Urinary bladder (tissue), 4 donors: ENCODE measurements at places on chromosomes 5 and 9.

DNA sequence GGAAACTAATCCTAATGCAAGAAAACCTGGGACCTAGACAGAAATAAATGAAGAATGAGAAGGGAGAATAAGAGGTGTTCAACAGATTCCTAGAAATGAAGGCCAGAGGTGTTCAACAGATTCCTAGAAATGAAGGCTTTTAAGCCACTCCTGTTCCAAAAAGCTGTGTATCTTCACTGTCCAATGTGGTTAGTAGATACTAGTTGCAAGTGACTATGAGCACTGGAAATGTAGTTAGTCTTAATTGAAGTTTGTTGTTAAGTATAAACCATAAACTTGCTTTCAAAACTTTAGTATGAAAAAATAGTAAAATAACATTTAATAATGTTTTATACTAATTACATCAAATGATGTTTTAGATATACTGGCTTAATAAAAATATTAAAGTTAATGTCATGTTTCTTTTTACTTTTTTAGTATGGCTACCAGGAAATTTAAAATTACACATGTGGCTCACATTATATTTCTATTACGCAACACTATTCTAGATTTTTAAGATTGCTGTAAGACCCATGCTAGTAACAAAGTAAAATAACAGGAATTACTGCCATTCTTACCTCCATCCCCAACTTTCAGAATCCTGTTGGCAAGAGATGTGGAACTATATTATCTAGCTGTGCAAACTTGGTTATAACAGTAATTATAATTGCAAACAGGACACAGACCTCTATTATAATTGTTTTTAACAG lies 57.5 kb downstream of the RICTOR start:
- DNase-seq = no peak

- no peak for DNase-seq
Measured at GRCh38 chr5:136506131-136506530, 140.8 kb upstream of the TRPC7 start.

DNA sequence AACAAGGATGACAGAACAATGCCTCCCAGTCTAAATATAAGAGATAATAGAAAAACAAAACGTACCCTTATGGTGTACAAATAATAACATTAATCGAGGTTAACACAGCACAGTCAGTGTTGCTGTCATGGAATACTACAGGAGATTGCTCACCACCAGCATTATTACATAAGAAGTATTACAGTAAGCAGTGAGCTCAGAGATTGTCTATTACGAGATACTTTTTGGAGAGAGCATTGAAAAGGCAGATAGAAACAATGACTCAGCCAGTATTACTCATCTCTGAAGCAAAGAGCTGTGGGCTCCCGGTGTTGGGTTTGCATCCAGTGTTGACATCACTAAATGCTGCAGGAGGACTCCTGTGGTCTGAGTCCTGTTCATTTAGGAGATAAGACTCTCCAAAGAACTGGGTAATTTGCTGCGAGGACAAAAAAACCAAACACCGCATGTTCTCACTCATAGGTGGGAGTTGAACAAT lies 191.9 kb upstream of the SEMA6A start:
- DNase-seq = no peak

GRCh38 chr5:35162848-35163709 lies 67.2 kb downstream of the PRLR start:
- no peak for DNase-seq

DNA sequence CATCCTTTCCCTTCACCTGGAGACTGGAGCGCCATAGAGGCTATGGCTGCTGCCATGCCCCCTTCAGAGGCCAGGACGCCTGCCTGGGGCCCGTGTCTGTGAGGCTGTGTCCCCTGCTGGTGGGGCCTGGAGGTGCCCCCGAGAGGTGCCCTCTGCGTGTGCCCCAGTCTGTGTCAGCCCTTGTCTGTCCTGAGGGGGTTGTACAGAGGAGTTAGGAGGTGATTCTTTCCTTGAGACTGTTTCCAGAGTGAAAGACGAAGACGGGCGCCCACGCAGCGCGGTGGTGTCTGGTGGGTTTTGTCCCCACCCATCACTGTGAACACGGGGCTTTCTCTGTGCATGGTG lies 24.6 kb downstream of the TRAF2 start:
- no peak for DNase-seq

DNA sequence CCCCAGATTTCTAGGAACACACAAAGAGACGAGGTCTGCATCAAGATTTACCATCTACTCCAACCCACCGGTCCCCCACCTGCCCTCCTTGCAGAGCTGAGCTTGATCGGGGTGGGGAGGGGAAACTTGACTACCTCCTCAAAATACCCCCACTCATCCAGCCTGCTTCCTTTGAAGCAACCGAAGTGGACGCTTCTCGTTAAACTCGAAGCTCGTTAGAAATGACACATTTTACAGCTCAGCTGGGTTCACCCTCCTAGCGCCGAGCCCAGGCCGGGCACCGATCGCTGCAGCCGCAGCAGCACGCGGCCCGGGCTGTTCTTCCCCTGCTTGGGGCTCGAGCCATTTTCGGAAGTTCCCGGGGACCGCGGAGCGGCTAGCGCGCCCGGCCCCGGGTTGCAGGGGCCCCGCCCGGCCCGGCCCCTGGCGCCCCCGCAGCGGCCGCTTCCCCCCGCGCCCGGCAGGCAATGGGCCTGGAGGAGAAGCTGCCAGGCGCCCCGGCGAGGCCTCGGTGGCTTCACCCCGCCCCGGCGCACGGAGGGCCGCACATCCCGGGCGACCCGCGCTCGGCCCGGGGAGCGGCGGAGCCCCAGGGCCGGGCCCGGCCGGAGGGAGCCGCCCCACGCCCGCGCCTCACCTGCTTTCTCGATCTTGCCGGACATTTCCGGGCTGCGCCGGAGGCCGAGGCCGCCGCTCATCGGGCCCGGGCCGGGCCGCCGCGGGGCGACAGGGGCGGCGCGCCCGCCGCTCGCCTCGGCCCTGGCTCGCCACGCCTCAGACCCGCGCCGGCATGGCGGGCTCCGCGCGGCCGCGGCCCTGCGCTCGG lies 530 bp downstream of the RAPGEF1 start:
- DNase-seq = no peak

GRCh38 chr5:107696080-107696479 lies 25.3 kb upstream of the EFNA5 start:
- DNase-seq = no peak

DNA sequence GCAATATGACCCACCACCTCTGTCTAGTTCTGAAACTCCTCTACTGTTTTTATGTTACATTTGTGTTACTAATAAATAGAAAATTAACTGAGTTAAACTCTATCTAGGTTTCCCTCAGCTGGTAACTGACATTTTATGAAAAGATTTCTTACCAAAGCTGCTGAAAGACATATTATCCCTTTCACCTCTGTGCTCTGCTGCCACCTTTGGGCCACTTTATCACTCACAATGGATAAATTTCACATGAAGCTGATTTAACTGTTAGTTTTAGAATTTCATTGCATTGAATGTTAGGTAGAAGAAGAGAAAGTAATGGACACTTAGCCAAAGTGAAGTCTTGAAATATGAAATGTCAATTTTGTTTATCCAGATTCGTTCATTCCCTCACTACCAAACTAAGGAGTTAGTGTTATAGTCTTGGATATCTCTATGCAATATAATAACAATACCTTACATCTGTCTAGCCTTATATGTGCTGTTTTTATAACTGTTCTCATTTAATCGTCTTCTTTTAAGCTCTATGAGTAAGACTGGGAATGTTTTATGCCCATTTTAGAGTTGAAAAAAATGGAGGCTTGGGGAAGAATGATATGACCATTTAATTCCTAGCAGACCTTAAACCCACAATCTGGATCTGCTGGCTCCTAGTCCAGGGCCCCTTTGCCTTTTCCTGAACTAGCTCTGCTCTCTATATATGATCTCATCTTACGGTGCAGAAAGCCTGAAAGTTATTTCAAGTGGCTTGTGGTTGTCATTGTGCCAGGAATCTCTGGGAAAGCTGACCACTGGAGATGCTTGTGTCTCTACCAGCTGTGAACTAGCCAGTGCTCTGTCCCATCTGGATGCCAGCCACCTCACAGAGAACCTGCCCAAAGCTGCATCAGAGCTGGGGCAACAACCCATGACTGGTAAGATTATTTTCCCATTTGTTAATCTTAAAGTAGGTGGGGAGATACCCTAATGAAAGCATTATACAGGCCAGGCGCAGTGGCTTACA lies 97.1 kb downstream of the GOLPH3 start:
- peak; percentile 35 for DNase-seq

- no peak for DNase-seq
Measured at GRCh38 chr5:122354293-122354692, 42.3 kb downstream of the SNCAIP start.

DNA sequence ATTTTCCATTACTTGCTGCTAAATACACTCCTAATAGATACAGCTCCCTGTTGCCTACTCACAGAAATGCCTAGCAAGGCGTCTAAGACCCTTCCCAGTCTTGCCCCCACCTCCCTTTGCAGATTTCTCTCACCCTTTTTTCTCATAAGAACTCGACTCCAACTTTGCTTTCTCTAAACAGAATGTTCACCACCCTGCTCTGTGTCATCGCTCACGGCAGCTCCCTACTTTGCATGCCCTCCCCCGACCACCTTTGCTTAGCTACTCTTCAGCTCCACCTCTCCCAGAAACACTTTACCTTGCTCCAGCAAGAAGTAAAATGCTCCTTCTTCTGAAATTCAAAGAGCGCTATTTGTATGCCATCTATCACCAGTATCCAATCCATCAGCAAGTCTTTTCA lies 15.2 kb upstream of the PPP1R2B start:
- no peak for DNase-seq

DNA sequence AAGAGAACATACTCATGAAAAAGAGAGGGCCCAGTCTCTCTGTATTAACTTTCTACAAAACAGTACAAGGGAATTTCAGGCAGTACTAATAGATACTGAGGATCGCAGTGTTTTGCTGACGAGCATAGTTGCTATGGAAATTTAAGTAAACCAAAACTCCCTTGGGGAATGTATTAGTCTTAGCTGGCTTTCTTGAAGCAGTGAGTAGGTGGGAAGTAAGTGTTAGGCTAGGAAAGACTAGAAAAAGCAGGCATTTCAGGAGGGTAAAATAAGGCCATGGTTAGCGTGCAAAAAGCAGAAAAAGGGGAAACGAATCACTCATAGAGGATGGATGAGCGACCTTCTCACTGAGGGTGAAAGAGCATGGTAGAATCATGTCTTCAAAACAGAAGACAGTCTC lies 84.3 kb upstream of the ACTBL2 start:
- DNase-seq = no peak

- DNase-seq = no peak
Measured at GRCh38 chr5:31962351-31962751, 211.8 kb downstream of the GOLPH3 start.

- no peak for DNase-seq
Measured at GRCh38 chr5:30690931-30691330, 502.6 kb upstream of the CDH6 start.

- DNase-seq = no peak
Measured at GRCh38 chr5:80192507-80193241, 63.2 kb downstream of the SERINC5 start.

GRCh38 chr5:83524991-83525390 lies 53.4 kb downstream of the VCAN start:
- DNase-seq = no peak

DNA sequence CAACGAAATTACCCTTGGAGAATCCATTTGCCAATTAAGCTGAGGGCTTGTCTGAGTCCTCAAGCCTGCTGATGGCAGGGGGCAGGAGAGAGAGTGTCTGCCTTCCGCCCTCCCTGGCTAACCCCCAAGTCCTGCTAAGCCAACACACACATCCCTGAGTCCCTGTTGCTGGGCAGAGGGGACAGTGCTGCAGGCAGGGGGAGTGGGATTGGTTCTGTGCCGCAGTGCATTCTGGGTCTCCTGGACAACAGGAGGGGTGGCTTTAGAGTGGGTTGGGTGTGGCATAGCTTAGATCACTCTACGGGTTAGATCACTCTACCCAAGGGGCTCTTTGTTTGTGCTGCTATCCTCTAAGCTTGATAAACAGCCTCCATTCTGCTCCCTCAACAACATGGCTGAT lies 427.7 kb downstream of the CDK5RAP2 start:
- DNase-seq = peak; percentile 49

GRCh38 chr9:76573905-76574760 lies 115.2 kb downstream of the GCNT1 start:
- DNase-seq = no peak

GRCh38 chr9:115191667-115192066 lies 73.7 kb upstream of the TNC start:
- no peak for DNase-seq

- DNase-seq = no peak
Measured at GRCh38 chr9:27280860-27281259, 16.1 kb downstream of the EQTN start.

DNA sequence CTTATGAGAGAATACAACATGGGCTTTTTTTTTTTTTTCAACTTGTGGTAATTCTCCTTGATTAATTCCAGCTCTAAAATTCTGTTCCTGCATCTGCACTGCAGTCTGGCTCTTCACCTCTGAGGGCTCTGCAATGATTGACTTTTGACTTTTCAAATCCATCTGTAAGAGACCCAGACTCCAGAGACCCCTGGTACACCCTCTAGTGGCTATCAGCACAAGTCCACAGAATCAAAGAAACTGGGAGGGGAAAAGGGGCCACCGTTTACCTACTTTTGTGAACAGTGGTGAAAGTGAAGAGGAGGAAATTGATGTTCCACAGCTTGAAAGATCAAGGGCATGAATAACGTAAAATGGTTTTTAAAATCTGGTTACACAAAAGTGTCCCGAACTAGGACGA lies 151.6 kb downstream of the SLIT3 start:
- no peak for DNase-seq

- DNase-seq = no peak
Measured at GRCh38 chr5:11892832-11893231, 11.4 kb downstream of the CTNND2 start.

DNA sequence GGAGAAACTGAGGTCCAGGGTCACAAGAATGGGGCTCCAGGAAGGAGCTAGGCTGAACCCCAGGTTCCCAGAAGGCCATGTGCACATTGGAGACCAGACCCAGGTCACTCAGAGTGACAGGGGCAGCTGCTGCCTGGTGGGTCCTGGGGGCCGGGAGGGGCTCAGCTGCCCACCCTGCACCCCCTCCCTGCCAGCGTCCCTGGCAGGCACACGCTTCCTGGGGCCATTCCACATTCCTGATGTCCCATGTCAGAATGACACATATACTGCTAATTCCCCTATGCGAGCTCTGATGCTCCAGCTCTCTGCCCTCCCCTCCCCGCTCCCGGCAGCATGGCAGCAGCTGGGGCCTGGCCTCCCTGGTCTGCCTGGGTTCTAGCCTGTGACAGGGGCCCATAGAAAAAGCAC lies 14.0 kb downstream of the FGFR4 start:
- DNase-seq = no peak

GRCh38 chr9:128764361-128764760 lies 7.4 kb downstream of the ZER1 start:
- DNase-seq = no peak

DNA sequence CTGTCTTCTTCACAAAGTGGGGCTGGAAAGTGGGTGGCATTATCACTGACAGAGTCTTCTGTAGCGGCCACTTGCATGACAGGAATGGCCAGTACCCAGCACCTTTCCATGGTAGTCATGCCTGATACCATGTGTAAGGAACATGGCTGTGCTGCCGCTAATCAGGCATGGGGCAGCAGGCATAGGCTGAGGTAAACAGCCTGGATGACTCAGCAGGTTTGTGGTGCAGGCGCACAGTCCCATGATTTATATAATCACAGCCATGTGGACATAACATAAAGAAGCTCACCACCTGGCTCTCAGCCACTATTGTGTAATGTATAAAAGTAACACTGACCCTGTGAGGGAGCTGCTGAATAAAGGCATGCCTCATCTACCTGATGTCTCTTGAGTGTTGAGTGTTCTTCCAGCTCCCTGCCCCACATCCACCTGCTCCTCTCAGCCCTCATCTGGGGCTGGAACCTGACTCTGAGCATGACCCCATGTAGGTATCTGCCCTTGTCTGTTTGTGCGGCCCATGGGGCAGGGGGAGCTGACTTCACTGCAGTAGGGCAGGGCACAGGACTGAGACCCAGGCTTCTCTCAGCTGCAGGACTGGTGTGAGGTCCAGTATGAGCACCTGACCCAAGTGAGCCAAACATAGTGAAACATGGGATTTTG lies 13.2 kb upstream of the ICE1 start:
- DNase-seq = no peak
